ENCODE measurements at places on chromosomes 13 and 19.

GRCh38 chr13:105329359-105329758 is 1206.1 kb downstream of the EFNB2 start:
- DNase-seq = no peak

- DNase-seq = no peak
Measured at GRCh38 chr13:76621705-76622104, 264.5 kb downstream of the KCTD12 start.

GRCh38 chr19:48835734-48836088 is 580 bp downstream of the HSD17B14 start:
- DNase-seq = peak; percentile 90

DNA sequence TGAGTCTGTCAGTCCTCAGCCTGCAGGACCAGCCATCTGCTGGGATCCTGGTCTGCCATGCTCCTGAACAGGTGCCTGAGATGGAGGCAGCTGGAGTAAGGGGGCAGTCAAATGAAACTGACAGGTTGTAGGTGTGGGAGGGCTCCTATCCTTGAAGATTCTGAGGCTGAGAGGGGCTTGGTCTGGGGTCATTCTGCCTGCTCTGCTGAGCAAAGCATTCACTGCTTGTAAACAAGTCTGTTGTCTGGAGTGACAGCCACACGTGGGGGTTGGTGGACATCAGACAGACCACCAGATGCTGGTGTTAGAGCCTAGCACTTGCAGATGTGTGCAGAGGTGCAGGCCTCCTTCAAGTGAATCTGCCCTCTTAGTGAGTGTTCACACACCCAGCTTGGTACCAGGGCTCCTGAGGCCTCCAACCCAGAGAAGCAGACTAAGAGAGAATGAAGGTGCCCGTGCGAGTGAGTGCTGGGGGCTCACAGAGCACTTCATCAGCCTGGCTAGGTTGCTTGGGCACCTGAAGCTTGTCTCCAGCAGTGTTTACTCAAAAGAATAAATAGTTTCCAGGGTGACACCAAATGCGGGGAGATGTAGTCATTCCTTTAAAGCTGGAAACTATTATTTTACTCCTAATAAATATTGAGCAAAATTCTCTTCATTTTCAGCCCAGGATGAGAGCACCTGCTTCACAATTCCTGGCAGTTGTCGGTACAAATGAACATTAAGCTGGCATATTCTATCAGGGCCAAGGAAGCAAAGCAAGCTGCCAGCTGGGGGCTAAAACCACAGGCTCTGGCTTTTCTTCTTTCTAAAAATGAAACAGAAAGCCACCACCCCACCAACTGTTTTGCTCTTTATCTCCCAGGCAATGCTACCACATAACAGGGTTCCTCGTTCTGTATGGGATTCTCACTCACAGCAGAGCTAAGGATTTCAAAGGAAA is 82.3 kb downstream of the RNASEH2B start:
- DNase-seq = no peak

DNA sequence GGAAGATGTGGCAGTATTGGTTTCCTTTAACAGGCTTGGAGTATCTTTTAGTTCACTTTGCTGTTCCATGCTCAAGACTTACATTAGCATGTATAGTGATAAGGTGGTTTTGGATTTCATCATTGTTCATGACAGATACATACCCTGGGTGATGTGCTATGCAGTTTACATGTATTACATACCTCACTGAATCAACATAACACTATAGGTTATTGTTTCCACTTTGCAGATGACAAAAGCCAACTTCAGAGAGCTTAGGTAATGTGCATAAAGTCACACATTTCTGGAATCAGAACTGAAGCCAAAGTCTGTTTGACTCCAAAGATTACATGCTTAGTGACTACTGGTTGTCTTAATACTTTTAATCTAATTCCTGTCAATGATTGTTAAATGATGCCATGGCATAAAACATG is 7.1 kb downstream of the COMMD6 start:
- no peak for DNase-seq

DNA sequence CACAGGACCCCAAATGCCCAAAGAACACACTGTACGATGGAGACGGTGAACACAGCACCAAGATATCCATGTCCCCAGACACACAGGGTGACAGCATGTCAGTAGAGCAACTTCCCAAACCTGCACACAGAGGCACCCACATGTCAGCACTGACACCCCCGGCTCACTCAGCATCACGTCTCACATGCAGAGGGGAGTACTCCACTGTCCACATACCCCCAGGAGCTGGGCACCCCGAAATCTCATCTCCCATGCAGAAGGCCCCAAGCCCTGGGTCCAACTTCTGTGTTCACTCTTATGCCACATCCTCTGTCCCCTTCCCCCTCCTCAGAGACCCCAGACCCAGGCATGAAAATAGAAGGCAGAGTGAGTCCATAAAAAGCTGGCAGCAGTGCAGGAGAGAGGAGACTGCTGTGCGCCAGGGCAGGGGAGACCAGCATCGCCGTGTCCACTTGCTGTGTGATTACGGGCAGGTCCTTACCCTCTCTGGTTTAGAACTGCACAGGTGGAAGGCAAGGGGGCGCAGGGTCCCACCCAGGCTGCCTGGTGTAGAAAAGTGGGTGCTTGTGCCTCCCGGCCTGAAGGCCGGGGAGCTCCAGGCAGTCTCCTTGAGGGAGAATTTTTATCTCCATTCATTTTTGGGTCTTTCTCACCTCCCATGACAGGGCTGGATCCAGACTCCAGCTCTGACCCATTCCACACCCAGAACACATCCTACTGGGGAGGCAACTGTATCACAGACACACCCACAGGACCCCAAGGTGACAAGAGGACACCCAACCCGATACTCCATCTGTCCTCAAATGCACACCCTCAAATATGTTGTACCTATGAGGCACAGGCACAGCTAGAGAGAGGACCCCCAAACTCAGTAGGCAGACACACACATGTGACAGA is 17.0 kb downstream of the ERFL start:
- no peak for DNase-seq

DNA sequence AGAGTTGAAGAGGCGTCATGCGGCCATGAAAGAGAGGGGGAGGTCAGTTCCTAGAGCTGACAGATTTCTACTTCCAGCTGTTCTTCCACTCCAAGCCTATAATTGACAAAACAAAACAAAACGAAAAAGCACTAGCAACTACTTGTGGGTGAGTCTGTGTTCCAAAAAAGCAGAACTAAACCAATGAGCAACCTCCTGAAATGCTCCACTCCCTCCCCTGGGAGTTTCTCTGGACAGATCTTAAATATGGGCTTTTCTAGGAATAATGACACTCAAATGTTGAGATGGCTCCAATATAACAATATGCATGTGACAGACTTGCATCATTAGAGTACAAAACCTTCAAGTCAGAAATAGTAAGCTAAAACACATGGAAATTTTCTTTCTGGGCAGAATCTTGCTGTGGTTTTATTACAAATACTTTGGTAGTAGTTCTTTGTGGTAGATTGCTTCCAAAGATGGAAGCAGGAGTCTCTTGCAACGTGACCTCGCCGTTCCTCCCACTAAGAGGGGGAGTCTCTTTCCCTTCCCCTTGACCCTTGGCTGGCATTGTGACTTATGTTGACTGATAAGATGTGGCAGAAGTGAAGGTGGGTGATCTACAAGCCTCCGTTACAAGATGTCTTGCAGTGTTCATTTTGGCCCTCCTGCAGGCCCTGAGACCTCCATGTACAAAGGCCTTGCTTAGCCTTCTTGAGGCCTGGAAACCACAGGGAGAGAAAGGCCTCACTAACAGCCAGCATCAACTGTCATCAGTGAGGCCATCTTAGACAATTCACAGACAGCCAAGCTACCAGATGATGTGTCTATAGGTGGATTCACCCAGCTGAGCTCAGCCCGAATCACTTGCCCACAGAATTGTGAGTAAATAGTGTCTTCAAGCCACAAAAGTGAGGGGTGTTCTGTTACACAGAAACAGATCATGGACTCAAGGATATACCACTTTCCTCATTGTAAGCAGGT is 173.1 kb upstream of the RFC3 start:
- DNase-seq = no peak

- no peak for DNase-seq
Measured at GRCh38 chr19:49643466-49643865, 1.5 kb downstream of the SCAF1 start.

GRCh38 chr13:20570517-20570916 is 3.6 kb downstream of the IFT88 start:
- no peak for DNase-seq
